Stimulated activated CD4-positive, alpha-beta T cell treated with anti-CD3 and anti-CD28 coated beads, Interleukin-12 subunit alpha, Interleukin-12 subunit beta, amount 100 ng/mL, for 4 hours (primary cell): ENCODE measurements at places on chromosomes 3 and 15.

DNA sequence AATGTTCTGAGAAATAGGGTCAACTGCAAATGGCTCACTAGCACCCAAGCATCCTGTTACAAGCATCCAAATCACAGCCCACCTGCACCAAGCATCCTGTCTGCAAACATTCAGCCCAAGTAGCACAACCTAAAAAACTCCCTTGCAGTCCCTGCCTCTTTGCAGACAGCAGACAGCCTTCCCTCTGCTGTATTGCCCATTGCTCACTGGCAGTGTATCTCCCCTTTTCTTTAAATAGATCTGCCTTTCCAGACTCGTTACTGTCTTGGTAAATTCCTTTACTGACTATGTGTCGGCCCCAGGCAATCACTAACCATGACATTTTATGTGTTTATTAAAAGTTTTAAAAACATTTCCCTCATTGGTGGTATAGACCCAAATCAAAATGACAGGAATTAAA is 155.4 kb downstream of the ADAMTSL3 start:
- DNase-seq: no peak

DNA sequence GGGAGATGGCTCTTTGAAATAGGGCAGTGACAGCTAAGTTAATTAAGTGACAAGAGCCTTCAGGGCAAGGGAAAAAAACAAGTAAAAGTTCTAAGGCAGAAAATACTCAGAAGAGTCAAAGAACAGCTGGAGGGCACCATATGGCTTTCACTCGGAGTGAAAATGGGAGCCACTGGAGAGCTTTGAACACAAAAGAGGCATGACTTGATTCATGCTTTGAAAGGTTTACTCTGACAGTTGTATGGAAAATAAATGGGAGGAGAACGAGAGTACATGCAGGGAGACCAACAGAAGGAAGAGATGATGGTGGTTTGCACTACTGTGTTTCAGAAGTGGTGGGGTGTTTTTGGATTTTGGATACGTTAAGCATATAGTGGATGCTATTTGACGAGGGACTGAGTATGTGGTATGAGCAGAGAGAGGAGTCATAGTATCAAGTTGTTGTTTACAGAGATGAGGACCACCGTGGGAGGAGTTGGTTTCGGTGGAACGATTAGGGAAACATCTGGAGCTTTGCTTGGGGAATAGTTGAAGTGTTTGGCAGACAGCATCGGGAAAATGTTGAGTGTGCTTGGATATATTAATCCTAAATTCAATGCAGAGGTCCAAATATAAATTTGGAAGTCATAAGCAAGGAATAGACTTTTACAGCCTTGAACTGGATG is 411.5 kb downstream of the GABRG3 start:
- no peak for DNase-seq

- no peak for DNase-seq
These were observed 77.8 kb downstream of the DCLK3 start for GRCh38 chr3:36686516-36686915.

GRCh38 chr3:173615661-173616060 is 218.1 kb downstream of the NLGN1 start:
- no peak for DNase-seq

DNA sequence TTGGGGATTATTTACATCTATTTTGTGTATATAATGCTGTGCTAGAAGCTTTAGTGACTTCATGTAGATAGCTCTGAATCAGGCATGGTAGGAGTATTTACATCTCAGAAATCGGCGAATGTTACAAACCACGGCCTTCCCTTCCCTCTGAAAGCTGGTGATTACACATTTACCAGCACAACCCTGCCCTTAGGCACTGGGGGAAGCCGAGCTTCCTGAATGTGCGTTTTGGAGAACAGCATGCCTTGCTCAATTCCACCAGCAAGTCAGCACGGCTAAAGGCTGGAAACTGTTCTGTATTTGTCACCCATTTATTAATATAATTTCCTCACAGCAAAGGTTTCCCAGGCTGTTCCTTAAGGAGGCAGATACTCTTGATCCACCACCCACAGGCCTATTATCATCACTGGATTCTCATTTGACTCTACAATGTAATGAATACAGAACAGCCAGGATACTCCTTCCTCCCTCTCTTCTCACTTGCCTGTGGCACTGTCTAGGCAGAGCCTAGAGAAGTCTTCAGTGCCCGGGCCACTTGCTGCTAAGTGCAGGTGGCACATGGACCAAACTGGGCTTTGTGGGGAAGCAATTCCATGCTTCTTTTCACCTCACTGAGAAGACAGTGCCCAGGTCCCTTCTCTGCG is 55.2 kb upstream of the CACNA2D3 start:
- no peak for DNase-seq

DNA sequence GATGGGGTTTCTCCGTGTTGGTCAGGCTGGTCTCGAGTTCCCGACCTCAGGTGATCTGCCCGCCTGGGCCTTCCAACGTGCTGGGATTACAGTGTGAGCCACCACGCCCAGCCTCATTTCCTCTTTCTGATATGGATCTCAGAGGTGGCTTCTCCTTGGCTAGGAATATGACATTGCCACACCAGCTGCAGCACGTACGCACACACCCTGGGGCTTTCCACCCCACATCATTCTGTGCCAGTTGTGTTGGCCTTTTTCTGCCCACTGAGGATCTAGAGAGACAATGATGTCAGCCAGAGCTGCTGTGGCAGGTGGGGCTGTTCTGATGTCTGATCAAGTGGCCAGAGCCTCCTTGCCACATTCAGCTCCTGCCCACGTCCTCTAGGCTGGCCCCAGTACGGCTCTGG is 29.0 kb downstream of the TMEM45A start:
- no peak for DNase-seq

- no peak for DNase-seq
These were observed 546.4 kb upstream of the ZNF385D start for GRCh38 chr3:22297436-22297835.

DNA sequence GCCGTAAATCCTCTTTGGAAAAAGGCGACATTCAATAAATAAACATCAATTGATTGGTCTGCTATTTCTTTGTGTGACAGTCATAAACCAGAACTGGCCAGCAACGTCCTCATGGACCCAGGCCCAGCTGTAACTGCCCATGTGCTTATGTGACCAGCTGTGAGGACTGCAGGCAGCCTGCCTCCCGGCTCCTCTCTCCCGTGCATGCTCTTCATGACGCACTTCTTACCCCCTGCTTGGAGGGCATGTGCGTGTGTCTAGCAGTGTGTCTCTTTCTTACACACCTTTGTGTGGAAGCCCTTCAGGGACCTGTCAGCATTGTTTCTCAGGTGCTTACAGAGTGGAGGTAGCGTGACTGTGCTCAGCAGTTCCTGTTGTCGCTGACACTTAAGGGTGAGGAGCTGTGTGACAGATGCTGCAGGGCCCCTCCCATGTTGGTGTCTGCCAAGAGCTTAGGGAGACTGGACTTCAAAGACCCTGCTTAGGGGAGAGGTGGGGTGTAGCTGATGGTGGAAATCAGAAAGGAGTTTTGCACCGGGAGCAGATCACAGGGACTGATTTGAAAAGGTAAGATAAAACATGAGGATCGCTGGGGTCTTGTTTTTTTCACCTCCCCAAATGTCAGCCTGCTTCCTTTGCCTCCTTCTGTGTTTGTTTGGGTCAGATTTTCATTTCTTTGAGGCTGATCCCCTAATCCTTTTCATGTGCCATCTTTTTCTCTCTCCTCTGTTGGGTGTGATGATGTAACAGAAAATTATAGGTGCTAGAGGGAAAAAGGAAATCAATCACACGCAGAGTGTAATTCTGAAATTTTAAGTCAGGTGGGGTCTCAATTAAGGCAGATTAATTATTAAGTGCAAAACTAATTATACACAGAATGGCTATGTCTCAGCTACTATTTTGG is 2.1 kb downstream of the PODXL2 start:
- no peak for DNase-seq
